ENCODE measurements at places on chromosomes 5 and 9. TPM values are rescaled to one million over a fixed set of nuclear protein-coding genes. Genes with fewer than 3 reads are reported as not detected.

The SHC3 gene
- polyA plus RNA-seq = 4.2 TPM

GRCh38 chr9:129962451-129962864, 80.5 kb downstream of the FNBP1 start:
- peak overlapping the region; percentile 5 for H3K4me3 ChIP-seq
- peaks cover 14% of the 10 kb centered on the region for H3K4me1 ChIP-seq
- no peak for DNase-seq
- H3K27ac ChIP-seq = peak overlapping the region; percentile 90

DNA sequence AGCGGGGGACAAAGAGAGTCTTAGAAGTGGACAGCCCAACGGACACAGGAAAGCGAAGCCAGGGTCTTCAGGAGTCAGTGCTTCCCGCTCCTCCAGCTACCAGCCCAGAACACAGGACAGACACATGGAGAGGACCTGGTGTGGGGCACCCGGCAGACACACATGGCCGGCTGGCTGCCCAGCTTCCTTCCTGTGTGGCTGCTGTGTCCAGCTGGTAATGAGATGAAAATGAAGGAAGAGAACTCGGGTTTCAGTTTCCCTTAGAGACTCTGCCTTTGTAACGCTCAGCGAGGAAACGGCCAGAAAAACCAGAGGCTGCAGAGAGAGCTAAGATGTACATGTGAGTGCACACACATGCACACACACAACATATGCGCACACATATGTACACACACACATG, 87.5 kb downstream of the SECISBP2 start:
- DNase-seq = peak; percentile 26
- H3K4me1 ChIP-seq = peaks cover 4% of the 10 kb centered on the region
- no peaks in the 10 kb centered on the region for H3K27me3 ChIP-seq
- H3K27ac ChIP-seq = no peak overlapping the region
- H3K36me3 ChIP-seq = no peaks in the 10 kb centered on the region
- H3K4me3 ChIP-seq = no peak overlapping the region

DNA sequence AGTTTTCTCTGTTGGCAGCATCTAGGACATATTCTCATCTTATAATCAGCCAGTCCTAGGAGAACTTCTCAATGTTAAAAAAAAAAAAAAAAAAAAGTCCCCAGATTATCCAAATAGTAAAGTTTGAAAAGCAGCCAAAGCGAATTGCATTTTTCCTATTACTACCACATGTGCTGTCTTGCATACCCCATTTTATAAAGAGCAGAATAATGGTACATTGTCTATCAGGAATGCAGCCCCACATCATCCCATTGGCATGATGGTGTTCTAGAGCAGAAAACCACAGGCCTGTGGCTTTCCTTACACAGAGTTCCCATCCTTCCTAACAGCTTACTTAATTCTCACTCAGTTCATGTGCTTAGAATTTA, 381.6 kb downstream of the TMEM38B start:
- DNase-seq = no peak
- H3K4me1 ChIP-seq = peaks cover 11% of the 10 kb centered on the region
- H3K27me3 ChIP-seq = no peaks in the 10 kb centered on the region
- no peak overlapping the region for H3K4me3 ChIP-seq

GRCh38 chr9:9790216-9790872, 822.5 kb downstream of the PTPRD start:
- no peak overlapping the region for H3K4me3 ChIP-seq
- H3K27ac ChIP-seq = no peak overlapping the region
- no peaks in the 10 kb centered on the region for H3K27me3 ChIP-seq

DNA sequence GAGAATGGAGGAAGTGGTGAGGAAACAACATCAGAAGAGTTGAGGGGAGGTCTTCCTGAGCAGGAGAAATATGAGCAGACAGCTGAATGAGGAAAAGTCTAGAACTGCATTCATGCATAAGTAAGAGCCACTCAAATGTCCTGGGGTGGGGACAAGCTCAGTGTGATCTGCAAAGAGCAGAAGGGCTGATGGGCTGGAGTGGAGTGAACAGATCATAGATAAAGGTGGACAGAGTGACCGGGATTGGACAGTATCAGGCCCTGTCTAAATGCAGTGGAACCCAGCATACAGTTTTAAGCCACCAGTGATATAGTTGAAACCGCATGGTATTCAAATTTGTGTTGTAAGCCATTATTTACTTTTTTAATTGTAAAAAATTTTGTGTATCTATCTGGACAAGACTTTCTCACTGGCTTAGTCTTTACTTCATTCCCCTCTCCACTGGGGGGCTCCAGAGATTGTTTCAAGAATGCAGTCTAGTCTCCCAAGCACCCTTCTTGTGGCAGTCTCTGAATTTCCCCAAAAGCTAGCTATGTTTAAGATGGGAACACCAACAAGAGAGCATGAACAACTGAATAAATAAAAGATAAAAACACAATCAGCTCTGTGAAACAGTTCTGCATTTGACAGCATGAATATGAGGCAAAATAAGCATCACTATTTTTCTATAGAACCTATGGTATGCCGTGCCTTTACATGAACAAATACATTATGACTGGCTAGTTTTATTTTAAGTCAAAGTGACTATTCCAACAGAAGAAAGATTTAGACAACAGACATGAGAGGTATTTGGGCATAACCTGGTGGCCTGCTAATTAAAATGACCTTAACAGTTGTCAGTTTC, 10.7 kb upstream of the STK32A start:
- no peaks in the 10 kb centered on the region for H3K27me3 ChIP-seq
- no peaks in the 10 kb centered on the region for H3K36me3 ChIP-seq
- no peaks in the 10 kb centered on the region for H3K4me1 ChIP-seq
- no peak overlapping the region for H3K4me3 ChIP-seq
- peak; percentile 59 for DNase-seq
- H3K27ac ChIP-seq = no peak overlapping the region

The HMCN2 gene
- polyA plus RNA-seq = 2.6 TPM

DNA sequence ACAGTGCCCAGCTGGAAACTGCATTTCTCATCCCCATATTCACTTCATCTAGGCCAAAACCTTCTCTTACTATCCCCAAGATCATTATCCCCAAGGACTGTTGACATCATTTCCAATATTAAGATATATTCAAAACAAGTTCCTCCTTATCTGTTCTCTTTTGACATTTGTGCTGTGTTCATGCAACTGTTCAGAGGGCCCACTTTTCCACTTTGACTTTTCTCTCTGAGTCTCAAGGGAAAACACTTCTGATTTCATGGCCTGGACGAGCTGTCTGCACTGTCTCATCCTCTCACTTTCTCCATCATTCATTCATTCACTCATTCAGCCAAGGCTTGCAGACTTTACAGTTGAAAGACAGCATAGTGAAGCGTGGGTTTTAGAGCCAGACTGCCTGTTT, 173.7 kb upstream of the DAPK1 start:
- no peak overlapping the region for H3K27ac ChIP-seq
- no peak overlapping the region for H3K4me3 ChIP-seq
- no peaks in the 10 kb centered on the region for H3K27me3 ChIP-seq

DNA sequence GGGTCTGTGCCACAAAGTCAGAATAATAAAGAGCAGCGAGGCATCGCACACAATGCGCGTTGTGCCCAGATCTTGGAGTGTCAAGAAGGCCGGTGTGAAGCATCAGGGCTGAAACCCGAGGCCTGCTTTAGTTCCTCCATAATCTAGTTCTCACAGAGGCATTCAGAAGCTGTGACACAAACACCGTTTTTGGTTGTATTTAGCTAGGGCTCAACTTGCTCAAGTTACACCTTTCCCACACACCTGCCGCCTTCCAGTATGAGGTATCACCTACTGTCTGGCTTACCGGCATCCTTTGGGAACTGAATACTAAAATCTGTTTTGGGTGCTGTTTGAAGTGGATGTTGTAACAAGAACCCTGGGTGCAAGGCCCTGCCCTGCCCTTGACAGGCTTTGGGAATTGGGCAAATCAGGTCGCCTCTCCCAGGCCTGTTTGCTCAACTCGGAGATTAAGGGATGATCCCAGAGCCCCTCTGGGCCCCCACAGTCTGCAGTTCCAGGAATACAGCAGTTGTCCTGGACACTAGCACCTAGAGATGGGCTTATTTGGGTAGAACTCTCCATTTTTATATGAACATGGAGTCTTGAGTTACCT, 27.0 kb downstream of the SLC25A25 start:
- H3K4me1 ChIP-seq = peaks cover 26% of the 10 kb centered on the region
- H3K36me3 ChIP-seq = no peaks in the 10 kb centered on the region
- H3K4me3 ChIP-seq = no peak overlapping the region
- no peak for DNase-seq

DNA sequence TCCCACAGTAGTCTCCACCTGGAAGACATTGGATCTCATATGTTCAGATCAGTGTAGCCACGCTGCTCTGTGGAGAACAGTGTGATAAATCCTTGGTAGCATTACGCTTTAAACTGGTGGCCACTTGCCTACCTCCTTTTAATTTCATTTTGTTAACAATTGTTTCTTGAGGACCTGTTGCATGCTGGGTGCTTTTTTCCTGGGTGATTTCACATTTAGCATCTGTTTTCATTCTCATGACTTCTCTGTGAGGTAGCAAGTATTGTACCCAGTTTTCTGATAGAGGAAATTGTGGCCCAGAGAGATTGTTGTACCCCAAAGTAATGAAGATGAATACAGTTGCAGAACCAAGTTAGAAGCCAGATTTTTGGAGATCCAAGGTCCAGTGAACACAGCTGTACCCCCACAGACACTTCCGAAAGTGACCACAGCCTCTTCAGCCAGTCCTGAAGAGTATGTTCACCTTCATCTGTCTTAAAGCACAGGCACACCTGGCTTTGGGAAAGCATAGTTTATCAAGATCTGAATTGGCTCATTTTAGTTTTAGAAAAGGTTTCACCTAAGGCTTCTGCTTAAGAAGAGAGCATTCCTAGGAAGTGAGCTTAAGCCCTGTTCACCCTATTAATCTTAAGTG, 75.2 kb downstream of the F2RL2 start:
- no peak overlapping the region for H3K4me3 ChIP-seq
- no peak for DNase-seq
- H3K36me3 ChIP-seq = no peaks in the 10 kb centered on the region
- no peaks in the 10 kb centered on the region for H3K27me3 ChIP-seq
- no peak overlapping the region for H3K27ac ChIP-seq
- peaks cover 33% of the 10 kb centered on the region for H3K4me1 ChIP-seq

DNA sequence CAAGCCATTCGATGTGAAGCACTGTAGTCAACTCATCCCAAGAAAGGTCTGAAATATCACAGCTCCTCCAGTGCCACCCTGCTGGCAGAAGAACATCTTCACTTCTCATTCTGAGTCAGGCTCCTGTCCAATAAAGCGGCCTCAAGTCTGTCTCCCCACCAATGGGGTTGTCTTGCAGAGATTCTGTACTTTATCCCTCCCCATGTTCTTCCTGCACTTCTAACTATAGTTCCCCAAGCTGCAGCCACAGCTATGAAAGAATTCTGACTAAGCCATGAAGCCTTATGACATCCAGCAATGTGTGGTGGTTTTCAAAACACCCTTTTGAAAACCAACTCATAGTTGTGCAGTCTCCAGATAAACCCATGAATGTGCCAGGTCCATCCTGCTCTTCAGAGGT, 6.8 kb downstream of the MACROH2A1 start:
- no peaks in the 10 kb centered on the region for H3K27me3 ChIP-seq
- DNase-seq = no peak
- no peaks in the 10 kb centered on the region for H3K36me3 ChIP-seq
- peaks cover 43% of the 10 kb centered on the region for H3K4me1 ChIP-seq
- H3K27ac ChIP-seq = peak overlapping the region; percentile 35

DNA sequence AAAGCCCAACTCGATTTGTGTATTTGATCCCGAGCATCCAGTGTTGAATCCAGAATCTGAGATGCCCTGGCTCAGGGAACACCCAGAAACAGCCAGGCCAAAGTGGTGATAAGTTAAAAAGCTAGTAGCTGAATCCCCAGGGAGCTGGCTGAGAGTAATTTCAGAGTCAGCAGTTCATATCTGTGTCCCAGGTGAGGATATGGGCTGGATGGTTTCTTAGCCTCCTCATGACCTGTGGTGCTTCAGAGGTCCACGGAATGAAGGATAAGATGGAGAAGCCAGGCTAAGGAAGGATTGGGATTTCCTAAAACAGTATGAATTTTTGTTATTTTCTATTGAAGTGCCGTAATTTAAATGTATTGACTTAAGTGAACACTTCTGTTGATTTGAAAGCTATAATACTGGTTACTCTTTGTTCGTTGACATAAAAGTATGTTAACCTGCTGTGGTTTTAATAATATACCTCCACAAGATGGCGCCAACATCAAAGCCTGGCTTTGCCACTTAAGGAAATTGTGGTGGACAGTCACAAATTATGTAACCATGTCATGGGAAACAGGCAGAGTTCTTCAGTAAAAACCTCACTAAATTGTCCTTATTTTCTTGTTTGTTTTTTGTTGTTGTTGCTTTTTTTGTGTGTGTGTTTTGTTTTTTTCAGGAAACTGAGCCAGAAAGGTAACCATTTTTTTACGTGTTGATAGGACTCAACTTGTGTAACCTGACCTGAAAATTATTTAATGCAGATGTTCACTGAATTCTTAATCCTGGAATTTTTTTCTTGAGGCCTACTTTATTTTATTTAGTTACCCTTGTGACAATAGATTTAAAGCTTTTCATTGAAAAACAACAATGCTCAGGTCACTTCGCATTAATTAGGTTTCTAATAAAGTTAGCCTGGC, 11.4 kb downstream of the MTAP start:
- DNase-seq = peak; percentile 56
- H3K4me3 ChIP-seq = no peak overlapping the region
- H3K4me1 ChIP-seq = peaks cover 2% of the 10 kb centered on the region
- H3K36me3 ChIP-seq = peaks cover 16% of the 10 kb centered on the region
- H3K27me3 ChIP-seq = no peaks in the 10 kb centered on the region

GRCh38 chr9:10172476-10172875, 440.3 kb downstream of the PTPRD start:
- no peak overlapping the region for H3K4me3 ChIP-seq
- H3K4me1 ChIP-seq = no peaks in the 10 kb centered on the region
- H3K36me3 ChIP-seq = no peaks in the 10 kb centered on the region
- no peak for DNase-seq

The MARCHF3 gene
- polyA plus RNA-seq = 16.0 TPM

DNA sequence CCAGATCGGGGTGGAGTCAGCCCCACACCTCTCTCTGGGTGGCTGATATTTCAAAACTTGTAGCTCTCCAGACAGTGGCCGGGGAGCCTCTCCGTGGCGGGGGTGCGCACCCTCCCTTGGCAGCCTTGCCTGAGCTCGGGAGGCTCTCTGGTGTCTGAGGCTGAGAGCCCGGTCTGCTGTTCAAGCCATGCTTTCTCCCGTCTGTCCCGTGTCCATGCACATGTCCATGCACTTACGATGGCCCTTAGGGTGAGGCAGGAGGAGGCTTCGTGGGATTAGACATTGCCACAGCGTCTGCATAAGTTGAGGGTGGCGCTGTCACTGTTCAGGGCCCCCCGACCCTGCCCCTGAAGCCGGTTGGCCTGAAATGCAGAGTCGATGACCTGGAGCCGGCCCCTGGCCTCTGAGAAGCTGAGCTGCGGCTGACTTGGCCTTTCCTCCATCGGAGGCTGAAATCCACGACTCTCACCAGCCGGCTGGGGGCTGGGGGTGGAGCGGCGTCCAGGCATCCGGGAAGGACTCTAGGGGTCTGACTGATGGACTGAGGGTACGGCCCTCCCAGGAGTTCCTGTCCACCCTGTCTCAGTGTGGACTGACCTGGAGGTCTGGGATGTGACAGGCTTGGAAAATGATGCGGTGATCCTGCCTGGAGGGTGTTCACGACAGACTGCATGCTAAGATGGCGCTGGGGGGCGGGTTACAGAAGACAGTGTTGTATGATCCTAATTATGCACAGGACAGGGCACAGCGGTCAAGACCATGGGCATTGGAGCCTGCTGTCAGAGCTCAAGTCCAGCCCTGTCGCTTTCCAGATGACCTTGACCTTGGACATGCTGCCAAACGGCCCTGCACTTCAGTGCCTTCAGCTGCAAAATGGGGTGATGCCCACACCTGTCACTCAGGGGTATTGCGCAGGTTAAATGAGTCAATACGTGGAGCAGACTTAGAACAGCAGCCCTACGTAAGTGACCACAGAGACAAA, 18.3 kb upstream of the SLC2A6 start:
- no peaks in the 10 kb centered on the region for H3K36me3 ChIP-seq
- no peaks in the 10 kb centered on the region for H3K27me3 ChIP-seq
- H3K4me3 ChIP-seq = no peak overlapping the region

Measured in lung (tissue), 17 donors.